ENCODE measurements at places on chromosomes 13 and 19.

GRCh38 chr13:30421093-30422053, 920 bp upstream of the UBE2L5 start:
- no peak for DNase-seq

- DNase-seq: no peak
Observed at GRCh38 chr13:43016226-43016625, 7.2 kb upstream of the DNAJC15 start.

GRCh38 chr19:27822336-27822735, 1390.6 kb downstream of the UQCRFS1 start:
- DNase-seq: no peak

- no peak for DNase-seq
Observed at GRCh38 chr19:47433121-47433520, 13.8 kb upstream of the MEIS3 start.

DNA sequence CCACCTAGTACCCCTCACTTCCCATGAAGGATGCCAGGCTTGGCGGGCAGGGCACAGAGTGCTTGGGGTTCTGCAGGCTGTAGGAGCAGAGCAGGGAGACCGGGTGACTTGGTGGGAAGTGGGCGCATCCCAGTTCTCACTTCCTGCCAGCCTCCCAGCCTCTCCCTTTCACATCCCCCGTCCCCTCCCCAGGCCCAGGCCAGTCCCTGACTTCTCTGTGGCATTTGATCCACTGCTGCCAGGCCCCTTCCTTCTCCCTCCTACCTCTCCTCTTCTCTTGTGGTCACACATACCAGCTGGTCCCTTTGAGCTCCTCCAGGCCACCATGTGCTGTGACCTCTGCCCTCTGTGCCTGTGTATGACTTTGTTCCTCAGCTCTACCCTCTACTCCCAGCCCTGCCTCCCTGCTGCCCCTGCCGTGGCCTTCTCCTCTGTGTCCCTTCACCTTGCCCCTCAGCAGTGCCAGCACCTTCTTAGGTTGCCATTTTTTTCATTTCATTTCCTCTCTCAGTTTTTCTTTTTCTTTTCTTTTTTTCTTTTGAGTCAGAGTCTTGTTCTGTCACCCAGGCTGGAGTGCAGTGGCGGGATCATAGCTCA, 19.5 kb downstream of the MYO1F start:
- DNase-seq: no peak

GRCh38 chr19:19162495-19162894, 7.6 kb downstream of the MEF2B start:
- DNase-seq: no peak

DNA sequence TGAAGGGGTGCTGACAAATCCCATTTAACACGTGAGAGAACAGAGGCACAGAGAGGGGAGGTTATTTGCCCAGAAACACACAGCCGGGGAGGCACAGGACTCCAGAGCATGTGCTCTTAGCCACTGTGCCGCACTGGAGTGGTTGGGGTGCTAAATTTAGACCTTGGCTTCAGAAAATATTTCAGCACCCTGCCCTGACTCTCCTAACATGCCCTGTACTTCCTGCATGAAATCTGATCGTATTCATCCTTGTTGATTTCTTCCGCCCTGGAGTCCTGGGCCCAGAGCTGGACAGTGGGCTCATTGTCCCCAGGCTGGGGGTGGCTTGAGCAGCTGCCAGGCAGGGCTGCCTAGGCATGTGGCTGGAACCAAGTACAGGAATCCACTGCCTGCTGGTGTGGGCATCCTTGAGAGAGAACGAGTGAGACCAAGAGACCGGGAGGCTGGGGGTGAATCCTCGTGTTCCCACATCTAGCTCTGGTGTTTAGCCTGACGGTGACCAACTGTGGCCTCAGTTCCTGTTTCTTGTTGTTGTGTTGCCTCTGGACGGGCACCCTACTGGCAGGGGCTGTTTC, 5.3 kb downstream of the SLC27A1 start:
- DNase-seq: no peak

DNA sequence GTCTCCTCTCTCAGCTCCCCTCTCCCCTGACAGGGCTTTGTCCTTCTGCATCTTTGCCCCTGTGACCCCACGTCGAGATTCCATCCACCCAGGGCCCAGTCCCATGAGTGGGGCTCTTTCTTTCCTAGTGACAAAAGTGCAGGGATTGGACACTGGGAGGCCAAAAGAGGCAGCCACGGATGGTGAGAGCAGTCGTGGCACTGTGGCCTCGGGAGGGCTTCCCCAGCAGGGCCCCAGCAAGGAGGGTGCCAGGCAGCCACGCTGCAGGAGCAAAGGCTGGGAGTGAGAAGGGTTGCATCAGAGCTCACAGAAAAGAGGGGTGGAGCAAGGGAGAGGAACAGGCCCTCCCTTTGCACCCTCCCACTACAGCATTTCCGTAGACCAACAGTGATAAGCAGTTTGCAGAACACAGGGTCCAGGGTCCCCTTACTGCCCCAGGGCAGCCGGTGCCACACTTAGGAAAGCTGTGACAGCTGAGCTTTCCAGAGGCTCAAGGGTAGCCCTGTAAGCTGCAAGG, 4.9 kb downstream of the ZSCAN1 start:
- DNase-seq: no peak

DNA sequence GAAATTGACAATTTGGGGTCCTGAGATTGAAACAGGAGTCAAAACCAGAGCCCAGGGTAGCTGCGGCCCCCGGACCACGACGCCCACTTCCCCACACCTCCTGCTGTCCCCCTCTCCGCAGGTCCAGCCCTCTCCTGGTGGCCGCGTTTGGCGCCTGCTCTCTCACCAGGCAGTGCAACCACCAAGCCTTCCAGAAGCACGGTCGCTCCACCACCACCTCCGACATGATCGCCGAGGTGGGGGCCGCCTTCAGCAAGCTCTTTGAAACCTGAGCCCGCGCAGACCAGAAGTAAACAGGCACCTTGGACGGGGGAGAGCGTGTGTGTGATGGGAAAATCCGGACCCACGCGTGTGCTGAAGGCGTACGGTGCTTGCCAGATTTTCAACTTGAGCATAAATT, 22.9 kb downstream of the NAXD start:
- no peak for DNase-seq

- no peak for DNase-seq
Observed at GRCh38 chr13:65600702-65601101, 1629.4 kb downstream of the PCDH9 start.

DNA sequence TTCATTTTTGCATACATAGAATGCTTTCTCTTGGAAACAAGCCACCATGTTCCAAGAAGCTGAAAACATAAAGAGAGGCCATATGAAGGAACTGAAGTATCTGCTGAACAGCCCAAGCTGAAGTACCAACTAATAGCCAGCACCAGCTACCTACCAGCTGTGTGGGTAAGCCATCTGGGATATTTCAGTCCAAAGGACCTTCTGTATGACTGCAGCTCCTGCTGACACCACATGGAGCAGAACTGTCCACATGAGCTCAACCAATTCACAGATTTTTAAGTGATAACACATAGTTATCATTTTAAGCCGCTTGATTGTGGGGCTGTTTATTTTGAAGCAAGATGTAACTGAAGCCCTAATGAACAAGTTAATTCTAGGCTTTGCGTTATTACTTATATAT, 621.1 kb upstream of the KLHL1 start:
- DNase-seq: no peak

DNA sequence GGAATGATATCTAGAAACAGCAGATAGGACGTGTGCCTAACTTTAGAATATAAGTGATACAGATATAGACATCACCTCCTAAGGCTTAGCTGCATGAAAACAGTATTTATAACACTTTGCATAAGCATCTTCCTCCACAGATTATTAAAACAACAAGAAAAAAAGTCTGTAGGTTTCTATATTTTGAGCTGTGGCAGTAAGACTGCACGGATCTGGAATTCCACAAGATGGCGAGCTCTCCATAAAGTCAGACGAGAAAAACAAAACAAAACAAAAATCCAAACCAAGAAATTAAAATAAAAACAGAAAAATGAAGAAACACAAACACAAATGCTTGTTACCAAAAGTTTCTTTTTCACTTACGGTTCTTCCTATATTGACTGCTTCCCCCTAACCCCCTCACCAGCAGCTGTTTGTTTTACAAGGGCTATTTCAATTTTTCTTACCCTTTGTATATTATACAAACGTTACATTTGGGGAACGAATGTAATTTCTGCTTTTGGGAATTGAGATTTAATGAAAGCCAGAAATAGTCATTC, 285.8 kb downstream of the MYO16 start:
- no peak for DNase-seq

GRCh38 chr19:5017235-5017634, 48.3 kb downstream of the KDM4B start:
- no peak for DNase-seq

DNA sequence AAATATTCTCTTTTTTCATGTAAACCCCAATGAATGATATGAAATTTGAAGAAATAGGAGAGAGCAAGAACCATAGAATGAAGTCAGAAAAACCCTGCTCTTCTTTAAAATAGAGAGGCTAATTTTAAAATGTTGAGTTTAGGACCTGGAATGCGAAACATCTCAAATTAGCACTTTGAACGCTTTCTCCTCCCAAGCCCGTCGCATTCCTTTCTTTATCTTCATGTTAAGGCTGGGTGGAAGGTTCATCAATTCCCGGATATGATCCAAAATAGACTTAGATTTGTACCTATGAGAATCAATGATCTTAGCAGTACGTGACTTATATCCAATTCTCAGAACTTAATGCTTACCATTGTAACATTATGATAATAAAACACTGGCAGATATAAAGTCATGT, 24.1 kb upstream of the LGALS16 start:
- DNase-seq: no peak
